Thymus (tissue), 14 donors: ENCODE measurements at places on chromosomes 2 and 18. TPM values are rescaled to one million over a fixed set of nuclear protein-coding genes. Genes with fewer than 3 reads are reported as not detected.

Gene CPO
- polyA plus RNA-seq, result 0.27 TPM

Gene DOK6
- polyA plus RNA-seq, result 0.75 TPM

Gene PLB1
- 2.3 TPM for polyA plus RNA-seq

Gene IL1F10
- polyA plus RNA-seq, result 1.1 TPM

Gene IL36A
- 0.30 TPM for polyA plus RNA-seq

Gene KCTD1
- 31.8 TPM for polyA plus RNA-seq

Gene CD302
- polyA plus RNA-seq, result 13.7 TPM

Gene ANKRD30BL
- 0.34 TPM for polyA plus RNA-seq

Gene ADAM23
- polyA plus RNA-seq, result 26.9 TPM

Gene CCDC85A
- polyA plus RNA-seq, result 0.21 TPM

Gene CYBRD1
- 80.7 TPM for polyA plus RNA-seq

Gene GCA
- 53.4 TPM for polyA plus RNA-seq

Gene FAM228A
- polyA plus RNA-seq, result 0.96 TPM

Gene GPAT2
- polyA plus RNA-seq, result 3.4 TPM

Gene ANTXR1
- polyA plus RNA-seq, result 7.3 TPM

Gene ANKRD30B
- 0.02 TPM for polyA plus RNA-seq

Gene MORN2
- 26.8 TPM for polyA plus RNA-seq
